Urinary bladder (tissue), 4 donors: ENCODE measurements at places on chromosomes 1 and 21.

DNA sequence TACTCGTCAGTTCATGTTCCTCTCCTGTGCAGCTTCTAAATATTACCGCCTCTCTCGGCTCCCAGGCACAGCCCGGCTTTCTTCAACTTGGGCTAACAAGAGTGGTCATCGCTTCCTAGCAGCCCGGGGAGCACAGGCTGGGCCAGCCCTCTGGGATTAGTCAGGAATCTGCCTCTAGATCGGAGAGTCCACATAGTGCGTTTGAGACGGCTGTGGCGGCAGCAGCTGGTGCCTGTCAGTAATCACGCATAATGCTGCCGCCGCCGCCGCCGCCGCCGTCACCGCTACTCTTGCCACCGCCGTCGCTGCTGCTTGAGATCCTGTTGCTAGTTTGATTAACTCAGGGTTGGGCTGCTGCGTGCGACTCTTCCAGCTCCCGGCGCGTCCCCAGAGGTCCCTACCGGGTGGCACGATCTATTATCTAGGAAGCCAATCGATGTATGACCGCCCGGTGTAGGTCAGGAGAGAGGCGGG lies at the start of gene RXRG:
Gene RXRG, minus strand, starts transcription at position 230 of the 474 bp plus-strand sequence. CDS start 233 bp downstream, outside the sequence.
- DNase-seq, result peak; percentile 20

DNA sequence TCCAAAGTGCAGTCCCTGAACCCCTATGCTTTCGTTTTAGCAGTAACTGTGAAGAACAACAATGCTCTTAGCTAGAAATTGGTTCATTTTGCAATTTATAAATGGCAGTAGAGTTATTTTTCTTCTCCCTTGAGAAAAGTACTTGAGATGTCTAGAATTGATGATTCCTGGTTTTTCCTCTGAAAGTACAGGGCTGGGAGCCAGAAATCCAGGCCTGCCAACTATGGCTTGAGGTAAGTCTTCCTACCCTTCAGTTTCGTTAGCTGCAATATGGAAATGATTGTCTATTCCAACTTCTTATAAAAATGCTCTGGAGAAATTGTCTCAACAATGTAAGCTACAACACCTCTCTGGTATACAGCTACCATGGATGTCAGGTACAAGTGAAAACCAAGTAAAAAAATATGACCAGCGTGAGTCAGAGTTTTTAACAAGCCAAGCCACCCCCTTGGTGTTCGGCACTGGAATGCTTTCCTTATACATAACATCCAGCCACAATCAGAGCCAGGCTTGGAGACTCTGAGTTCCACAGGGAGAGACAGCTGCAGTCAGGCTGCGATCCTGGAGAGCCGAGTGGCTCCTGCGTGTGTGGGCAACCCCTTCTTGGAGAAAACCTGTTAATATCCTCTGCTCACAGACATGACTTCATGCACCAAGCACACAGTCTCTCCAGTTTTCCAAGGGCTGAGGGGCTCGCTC lies 22.0 kb downstream of the TSPAN2 start:
- DNase-seq, result no peak

DNA sequence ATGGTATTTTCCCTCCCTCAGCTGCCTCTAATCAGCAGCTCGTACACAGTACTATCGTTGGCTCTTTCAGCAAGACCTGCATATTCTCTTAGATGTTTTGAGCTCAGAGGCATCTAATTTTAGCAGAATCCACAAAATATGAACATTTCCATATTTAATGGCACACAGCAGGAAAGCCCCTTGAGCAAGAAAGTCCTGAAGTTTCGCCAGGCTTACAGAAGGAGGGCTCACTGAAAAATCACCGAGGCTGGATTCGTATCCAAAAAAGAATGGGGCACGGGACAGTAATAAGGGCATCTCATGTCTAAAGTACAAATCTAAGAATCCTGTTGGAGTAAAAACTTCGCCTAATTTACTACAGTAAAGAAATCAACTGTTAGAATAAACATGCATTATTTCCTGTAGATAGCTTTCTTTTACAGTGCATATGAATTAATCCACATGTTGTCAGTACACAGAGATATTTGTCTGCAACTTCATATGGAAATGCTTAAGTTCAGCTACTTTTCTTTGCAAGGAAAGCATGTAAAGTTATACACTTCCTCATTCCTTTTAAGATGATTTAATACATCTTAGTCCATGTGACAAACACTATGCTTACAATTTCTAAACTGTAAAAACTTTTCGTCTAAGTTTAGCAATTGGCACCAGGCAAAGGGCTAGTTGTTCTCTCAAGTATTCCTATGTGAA lies 1205.3 kb upstream of the ADGRL4 start:
- DNase-seq, result no peak

GRCh38 chr1:205504311-205505075 lies at the start of gene CDK18:
CDK18 (plus strand) TSS chr1:205504669; CDS start chr1:205523168, 18,499 bp downstream.
- no peak for DNase-seq

DNA sequence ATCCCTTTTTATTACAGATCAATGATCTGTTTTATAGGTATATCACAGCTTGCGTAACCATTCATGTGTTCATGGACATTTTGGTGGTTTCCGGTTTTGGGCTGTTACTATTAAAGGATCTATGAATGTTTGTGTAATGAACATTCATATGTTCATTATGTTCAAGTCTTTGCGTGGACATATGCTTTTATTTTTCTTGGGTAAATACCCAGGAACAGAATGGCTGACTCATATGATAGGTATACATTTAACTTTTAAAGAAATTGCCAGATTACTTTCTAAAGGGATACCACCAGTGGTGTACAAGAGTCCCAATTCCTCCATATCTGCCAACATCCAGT lies 73.7 kb downstream of the SPATA46 start:
- no peak for DNase-seq

DNA sequence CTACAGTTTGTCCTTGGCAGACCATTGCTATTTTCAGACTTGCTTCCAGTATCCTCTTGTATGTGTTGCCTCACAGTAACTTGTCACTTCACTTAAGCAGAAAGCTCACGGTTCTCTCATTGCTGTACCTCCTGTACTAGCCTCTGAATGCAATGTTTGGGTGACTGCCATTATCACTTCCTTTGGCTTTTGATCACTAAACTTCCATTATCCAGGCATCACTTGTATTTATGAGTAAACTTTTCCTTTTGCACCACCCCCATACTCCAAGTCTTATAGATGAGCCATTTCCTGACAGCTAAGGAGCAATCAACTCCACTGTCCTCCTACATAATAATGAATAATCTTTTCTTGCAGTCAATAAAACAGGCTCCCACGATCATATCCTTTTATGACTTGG lies 255.3 kb downstream of the PDE4B start:
- no peak for DNase-seq

DNA sequence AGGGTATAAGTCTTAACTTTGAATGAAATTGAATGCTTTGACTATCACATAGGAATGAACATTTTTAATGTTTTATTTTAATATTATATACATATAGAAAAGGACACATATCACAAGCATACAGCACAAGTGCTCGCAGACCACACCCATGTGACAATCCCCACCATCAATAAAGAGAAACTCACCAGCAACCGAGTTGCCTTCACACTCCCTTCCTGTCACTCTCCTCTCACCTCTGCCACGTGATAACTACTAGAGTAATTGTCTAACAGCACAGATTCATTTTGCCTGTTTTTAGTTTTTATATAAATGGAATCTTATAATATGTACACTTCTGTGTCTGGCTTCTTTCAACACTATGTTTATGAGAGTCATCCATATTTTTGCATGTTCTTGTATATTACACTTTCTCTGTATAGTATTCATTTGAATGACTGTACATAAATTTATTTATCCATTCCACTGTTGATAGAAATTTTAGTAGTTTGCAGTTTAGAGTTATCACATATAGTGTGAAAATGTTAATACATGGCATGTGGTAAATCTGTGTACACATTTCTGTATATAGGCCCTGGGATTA lies 304.9 kb upstream of the DUSP10 start:
- DNase-seq, result no peak

GRCh38 chr1:180278596-180279395 lies 48.7 kb downstream of the LHX4 start:
- DNase-seq, result no peak
